ENCODE measurements at places on chromosomes 2 and 18.

GRCh38 chr2:18245375-18245774, 315.1 kb downstream of the RDH14 start:
- DNase-seq: no peak

DNA sequence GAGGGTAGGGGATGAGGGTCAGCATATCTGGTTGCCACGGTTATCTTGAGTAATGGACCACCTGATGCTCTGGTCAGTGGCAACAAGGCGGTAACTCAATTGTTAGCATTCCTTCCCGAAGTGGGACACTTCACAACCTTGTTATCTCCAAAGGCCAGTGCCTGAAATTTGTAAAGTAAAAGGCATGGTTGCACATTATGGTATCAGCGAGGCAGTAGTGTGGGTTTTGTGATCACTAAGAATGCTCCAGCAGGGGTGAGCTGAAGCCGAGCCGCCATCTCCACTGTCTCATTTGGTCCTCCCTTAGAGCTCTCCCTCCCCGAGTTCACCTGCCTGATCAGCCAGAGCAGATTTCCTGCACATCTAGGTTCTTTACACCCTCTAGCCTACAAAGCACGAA, 50.5 kb upstream of the LGALSL start:
- no peak for DNase-seq

- DNase-seq: no peak
Observed at GRCh38 chr2:156327835-156328695, 4.5 kb downstream of the NR4A2 start.

- no peak for DNase-seq
Observed at GRCh38 chr2:56185101-56185581, 1.4 kb downstream of the CCDC85A start.

DNA sequence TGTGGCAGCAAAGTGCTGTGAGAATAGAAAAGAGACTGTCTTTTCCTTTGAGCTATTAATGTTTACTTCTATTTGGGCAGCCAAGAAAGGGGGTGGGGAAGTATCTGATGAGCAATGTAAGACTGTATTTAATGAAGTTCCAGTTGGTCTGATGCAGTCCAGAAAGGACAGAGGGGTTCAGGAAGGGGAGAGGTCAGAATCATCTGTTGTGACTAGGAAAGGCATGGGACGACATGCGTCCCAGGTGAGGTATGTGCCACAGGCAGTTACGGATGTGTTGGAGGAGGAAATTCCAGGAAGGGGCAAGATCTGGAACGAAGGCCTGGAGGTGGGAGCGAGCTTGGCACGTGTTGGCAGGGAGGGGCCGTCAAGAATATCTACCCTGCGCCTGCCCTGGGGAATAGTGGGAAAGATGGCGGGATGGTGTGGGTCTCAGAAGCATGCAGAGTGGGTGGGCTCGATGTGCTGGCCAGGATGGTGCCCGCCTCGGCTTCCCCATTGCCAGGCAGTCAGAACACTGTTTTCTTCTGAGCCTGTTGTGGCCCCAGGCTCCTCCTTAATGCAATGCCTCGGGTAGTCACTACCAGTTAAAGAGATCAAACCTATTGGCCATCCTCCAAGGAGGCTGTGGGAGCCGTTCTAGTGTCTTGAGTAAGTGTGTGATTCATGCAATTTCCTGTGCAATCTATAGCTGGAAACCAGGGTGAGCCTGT, 57.8 kb upstream of the TXNDC2 start:
- peak; percentile 96 for DNase-seq

GRCh38 chr2:72144274-72144631, 3.4 kb downstream of the CYP26B1 start:
- no peak for DNase-seq

DNA sequence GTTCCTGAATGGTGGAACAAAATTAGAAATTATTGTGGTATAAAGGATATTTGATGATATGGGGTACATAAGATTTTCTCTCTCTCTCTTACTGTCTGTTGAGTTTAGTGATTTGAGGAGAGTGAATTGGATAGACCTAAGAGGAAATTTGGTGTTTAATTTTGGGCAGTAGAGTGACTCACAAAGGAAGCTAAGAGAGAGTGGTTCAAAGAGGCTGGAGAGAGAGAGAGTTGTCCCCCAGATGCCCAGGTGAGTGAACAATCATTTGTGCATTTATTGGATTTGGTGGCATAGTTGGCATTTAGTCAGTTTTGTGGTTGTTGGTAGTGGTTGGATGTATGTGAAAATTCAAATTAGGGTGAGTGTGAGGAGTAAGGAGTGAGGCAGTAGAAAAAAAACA, 56.8 kb downstream of the GPD2 start:
- DNase-seq: no peak

GRCh38 chr2:13558368-13558767, 841.6 kb downstream of the TRIB2 start:
- DNase-seq: no peak

GRCh38 chr2:232950751-232951150, 62.3 kb downstream of the NGEF start:
- no peak for DNase-seq

DNA sequence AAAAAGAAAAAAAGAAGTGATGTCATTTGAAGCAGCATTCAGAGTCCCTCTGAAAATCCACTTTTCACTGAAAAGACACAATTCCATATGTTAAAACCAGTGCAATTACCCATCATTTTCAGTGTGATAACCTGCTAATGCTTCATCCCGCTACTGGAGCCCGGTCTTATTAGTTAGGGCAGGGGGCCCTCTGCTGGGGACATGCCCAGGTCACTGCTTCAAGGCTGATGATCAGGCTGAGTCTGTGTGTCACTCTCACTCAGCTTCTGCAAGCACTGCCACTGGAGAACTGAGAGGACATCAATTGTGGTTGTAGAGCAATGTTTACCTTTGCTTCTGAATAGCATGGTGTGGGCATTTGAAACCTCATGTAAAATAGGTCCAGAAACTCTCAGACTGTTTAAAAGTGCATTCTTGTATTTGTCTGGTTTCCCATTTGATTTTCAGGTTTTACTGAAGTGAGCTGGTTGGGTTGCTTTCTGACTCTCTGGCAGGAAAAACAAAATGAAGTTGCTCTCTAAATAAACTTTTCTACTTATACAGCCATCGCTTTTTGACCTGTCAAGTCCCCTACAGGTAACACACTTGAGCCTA, 49.2 kb upstream of the NXPH2 start:
- DNase-seq: peak; percentile 21

- no peak for DNase-seq
Observed at GRCh38 chr2:696463-696862, 19.3 kb upstream of the TMEM18 start.

DNA sequence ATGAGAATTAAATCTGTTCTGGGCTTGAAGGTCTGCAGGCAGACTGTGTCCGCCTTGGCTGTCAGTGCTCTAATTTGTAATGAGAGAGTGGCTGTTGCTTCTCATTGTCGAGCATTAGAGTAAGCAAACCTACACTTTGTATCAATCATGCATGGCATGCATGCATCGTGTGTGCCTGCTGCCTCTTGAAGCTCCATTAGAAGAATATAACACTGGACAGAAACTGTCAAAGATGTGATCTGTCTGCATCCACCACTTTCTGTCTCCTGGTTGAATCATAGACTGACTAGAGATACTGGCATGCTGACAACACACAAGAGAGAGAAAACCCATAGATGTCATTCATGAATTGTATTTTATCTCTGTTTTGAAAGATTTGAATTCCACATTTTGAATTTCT, 275.0 kb upstream of the NXPH2 start:
- DNase-seq: no peak

DNA sequence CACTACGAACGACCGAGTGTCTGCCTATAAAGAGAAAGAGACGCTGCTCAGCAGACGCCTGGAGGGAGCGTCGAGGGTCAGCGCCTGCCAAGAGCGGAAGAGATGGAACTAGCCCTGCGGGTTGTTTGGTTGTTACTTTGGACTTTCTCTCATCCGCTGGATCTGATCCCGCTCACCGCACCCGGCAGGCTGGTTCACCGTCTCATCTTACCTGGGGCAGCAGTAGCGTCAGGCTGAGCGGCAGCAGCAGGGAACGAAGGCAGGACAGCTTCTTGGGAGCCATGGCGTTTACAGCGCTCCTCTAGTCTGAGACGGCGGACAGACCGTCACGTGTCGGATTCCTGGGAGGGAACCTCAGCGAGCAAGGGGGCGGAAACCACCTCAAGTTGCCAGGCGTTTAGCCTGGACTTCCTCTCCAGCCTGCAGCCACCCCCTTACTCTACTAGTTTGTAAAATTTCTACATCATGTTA, 1.9 kb downstream of the GLB1L start:
- peak; percentile 77 for DNase-seq

- no peak for DNase-seq
Observed at GRCh38 chr2:159153063-159153462, 133.4 kb downstream of the WDSUB1 start.

GRCh38 chr2:48566592-48567310, 36.8 kb downstream of the STON1 start:
- DNase-seq: no peak

DNA sequence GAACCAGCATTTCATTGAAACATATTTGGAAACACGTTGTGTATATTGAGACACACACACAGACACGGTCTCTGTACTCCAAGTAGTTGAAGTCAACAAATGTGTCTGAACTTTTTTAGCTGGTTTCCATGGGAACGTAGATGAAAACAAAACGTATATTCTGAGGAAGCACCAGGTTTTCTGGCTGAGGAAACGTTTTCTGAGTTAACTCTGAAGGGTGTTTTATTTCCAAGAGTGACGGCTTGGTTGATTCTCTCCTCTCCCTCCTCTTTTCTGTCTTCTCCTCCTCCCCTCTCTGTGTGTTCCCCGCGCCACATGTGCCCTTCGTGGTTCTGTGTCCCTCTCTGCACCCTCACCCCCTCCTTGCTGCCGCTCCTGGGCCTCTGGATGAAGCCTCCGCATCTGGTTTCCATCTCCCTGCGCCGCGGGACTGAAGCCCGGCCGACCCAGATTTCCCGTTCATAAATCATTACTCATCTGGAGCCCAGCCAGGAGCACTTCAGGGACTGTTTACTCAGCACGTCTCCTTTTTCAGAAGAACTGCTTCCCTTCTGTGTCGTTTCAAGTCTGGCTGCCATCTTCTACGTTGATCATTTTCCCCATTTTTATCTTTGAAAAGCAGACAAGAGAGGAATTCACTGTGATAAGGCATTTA, 122.7 kb downstream of the COL6A3 start:
- DNase-seq: peak; percentile 70

GRCh38 chr2:170851635-170852034, 34.9 kb downstream of the GAD1 start:
- no peak for DNase-seq

GRCh38 chr18:49300538-49300937, 159.9 kb downstream of the DYM start:
- no peak for DNase-seq

- DNase-seq: peak; percentile 47
Observed at GRCh38 chr2:70069049-70069448, 18.2 kb upstream of the PCBP1 start.

DNA sequence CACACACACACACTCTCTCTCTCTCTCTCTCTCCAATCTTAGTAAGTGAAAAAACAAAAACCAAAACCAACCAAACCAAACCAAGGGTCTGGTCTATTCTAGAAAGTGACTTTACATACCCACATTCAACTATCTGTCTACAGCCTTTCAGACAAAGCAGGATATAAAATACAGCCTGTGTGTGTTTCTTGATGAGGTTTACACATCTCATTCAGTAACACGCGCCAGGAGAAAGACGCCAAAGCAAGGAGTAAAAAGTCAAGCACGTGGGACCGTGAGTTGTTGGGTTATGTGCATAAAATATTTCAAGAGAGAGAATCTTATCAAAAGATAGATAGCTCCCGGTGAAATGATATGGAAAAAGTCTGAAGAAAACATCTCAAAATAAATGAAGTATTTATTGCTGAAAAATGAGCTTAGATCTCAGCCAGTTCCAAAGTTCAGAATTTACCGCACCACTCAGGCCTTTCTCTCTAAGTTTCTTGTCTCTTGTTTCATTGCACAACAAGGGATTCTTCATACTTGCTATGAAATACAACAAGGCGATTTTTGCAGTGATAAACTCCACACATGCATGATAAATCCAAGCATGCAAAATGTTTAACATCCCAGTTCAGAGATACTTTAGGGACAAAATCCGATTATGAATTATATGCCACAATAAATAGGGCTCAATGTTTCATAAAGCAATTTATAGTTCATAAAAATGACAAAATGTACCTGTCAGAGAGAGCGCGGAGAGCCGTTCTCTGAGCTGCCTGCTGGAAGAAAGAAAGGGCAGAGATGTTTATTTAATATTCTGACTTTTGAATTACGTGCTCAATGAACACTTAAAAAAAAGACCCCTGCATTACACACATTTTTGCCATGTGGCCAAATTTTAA, 159.3 kb upstream of the REV1 start:
- no peak for DNase-seq

DNA sequence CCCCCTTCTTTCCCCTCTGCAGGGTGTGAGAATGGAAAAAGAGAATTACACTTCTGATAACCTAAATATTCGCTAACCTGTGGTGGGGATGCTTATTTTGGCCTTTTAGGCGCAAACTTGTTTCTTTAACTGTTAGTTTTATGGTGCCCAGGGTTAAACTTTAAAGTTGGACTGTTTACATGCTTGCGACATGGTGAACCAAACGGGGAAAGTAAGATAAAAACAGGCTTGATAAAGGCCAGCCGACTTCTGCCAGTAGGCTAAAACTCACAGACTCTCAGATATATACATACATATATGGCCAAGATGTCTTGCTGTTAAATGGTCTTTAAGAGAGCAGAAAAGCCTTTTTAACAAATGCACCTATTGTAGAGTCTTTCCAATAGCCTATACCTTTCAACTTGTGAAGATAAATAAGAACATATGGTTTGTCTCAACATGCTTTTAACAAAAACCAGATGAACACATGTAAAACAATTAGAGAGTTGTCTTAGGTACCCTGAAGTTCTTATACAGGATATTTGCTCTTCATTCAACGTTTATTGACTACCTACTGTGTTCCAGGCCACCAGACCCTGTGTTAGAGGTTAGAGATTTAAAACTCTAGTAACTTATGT, 29.0 kb downstream of the PRKCE start:
- DNase-seq: no peak

- no peak for DNase-seq
Observed at GRCh38 chr2:216355711-216356110, 16.6 kb downstream of the MARCHF4 start.

- no peak for DNase-seq
Observed at GRCh38 chr2:85174943-85175342, 41.8 kb downstream of the TCF7L1 start.

GRCh38 chr2:168529900-168530561, 74.0 kb downstream of the CERS6 start:
- DNase-seq: no peak

DNA sequence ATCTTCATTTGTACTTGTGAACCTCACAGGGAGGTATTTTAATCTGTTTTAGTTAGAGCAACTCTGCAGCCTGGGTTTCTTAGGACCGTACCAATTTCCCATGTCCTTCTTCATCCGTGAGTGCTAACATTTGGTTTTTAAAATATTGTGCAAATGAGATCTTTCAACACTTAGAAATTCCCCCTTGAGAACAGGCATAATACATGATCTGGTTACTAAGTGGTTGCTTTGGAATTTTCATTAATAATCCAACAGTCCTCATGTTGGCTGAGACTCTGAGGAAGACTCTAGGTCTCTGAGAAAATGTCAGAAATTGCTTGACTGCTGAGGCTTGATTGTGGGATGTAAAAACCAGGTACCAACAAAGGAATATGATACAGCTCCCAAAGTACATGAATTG, 125.6 kb upstream of the CDCA7 start:
- no peak for DNase-seq

GRCh38 chr2:101816598-101816997, 119.1 kb downstream of the MAP4K4 start:
- DNase-seq: no peak
